RWPE2 (cell line): ENCODE measurements at places on chromosomes 11 and 22.

- H3K4me1 ChIP-seq, result peaks cover 11% of the 10 kb centered on the region
- H3K27ac ChIP-seq, result no peak overlapping the region
- DNase-seq, result no peak
- no peak overlapping the region for H3K4me3 ChIP-seq
- no peaks in the 10 kb centered on the region for H3K27me3 ChIP-seq
- no peaks in the 10 kb centered on the region for H3K36me3 ChIP-seq
These were observed 350.4 kb downstream of the DDX10 start for GRCh38 chr11:109015283-109015682.

DNA sequence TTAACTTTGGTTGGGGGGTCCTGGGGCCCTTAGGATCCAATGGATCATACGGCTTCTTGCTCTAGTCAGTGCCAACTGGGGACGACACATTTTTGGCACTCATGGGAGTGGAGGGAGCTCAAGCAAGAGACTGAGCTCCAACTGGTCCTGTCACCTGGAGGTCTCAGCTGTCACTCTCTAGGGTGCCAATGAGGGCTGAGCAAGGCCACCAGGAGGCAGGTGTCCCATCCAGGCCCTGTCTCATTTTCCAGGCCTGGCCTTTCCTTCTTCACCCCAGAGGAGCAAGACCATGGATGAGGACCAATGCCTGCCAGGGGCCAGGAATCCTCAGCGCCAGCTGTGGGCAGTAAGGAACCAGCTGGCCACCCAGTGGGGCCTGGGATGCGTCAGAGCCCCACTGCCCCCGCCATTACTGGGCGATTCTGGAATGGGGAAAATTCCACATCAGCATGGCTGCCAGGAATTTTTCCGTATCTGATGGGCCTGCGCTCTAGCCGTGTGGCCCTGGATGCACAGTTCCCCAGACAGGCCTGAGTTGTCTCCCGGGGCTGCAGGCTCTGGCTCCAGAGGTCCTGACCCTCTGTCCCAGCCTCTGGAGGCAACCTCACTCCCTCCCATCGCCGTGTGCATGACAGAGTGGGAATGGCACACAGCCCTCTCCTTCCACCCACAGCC lies 669 bp upstream of the GAL3ST1 start:
- H3K4me3 ChIP-seq, result no peak overlapping the region
- no peaks in the 10 kb centered on the region for H3K27me3 ChIP-seq

GRCh38 chr11:115365907-115366306 lies 138.3 kb downstream of the CADM1 start:
- no peak overlapping the region for H3K4me3 ChIP-seq
- DNase-seq, result no peak
- H3K4me1 ChIP-seq, result no peaks in the 10 kb centered on the region
- no peak overlapping the region for H3K27ac ChIP-seq
- no peaks in the 10 kb centered on the region for H3K27me3 ChIP-seq

GRCh38 chr11:113457784-113458183 lies 17.4 kb downstream of the DRD2 start:
- no peaks in the 10 kb centered on the region for H3K36me3 ChIP-seq
- H3K4me3 ChIP-seq, result no peak overlapping the region
- no peaks in the 10 kb centered on the region for H3K4me1 ChIP-seq
- no peaks in the 10 kb centered on the region for H3K27me3 ChIP-seq
- no peak overlapping the region for H3K27ac ChIP-seq
- DNase-seq, result no peak

GRCh38 chr11:61927501-61927900 lies 10.1 kb upstream of the RAB3IL1 start:
- no peaks in the 10 kb centered on the region for H3K4me1 ChIP-seq
- DNase-seq, result no peak
- H3K4me3 ChIP-seq, result no peak overlapping the region
- no peaks in the 10 kb centered on the region for H3K36me3 ChIP-seq
- H3K27ac ChIP-seq, result no peak overlapping the region

GRCh38 chr11:110327508-110327907 lies 31.1 kb upstream of the RDX start:
- no peak for DNase-seq
- H3K4me3 ChIP-seq, result no peak overlapping the region
- H3K27me3 ChIP-seq, result no peaks in the 10 kb centered on the region
- no peaks in the 10 kb centered on the region for H3K36me3 ChIP-seq
- H3K27ac ChIP-seq, result no peak overlapping the region
- H3K4me1 ChIP-seq, result no peaks in the 10 kb centered on the region

DNA sequence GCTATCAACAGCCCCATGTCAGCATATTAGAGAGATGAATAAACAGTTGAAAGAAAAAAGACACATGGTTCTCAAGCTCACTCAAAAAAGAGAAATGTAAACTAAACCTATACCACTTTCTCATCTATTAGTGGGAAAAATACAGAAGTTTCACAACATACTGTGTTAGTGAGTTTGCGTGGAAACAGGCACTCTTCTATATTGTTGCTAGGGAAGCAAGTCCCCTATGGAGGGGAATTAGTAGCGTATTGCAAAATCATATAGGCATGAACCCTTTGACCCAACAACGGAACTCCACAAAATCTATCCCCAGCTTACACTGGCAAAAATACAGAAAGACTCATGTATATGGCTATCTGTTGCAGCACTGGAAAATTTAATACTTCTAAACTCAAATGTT lies 14.2 kb upstream of the RFPL2 start:
- H3K4me1 ChIP-seq, result no peaks in the 10 kb centered on the region
- no peak for DNase-seq
- no peak overlapping the region for H3K4me3 ChIP-seq
- H3K36me3 ChIP-seq, result peaks cover 15% of the 10 kb centered on the region; the same call in 1 of the 2 replicates
- no peak overlapping the region for H3K27ac ChIP-seq

DNA sequence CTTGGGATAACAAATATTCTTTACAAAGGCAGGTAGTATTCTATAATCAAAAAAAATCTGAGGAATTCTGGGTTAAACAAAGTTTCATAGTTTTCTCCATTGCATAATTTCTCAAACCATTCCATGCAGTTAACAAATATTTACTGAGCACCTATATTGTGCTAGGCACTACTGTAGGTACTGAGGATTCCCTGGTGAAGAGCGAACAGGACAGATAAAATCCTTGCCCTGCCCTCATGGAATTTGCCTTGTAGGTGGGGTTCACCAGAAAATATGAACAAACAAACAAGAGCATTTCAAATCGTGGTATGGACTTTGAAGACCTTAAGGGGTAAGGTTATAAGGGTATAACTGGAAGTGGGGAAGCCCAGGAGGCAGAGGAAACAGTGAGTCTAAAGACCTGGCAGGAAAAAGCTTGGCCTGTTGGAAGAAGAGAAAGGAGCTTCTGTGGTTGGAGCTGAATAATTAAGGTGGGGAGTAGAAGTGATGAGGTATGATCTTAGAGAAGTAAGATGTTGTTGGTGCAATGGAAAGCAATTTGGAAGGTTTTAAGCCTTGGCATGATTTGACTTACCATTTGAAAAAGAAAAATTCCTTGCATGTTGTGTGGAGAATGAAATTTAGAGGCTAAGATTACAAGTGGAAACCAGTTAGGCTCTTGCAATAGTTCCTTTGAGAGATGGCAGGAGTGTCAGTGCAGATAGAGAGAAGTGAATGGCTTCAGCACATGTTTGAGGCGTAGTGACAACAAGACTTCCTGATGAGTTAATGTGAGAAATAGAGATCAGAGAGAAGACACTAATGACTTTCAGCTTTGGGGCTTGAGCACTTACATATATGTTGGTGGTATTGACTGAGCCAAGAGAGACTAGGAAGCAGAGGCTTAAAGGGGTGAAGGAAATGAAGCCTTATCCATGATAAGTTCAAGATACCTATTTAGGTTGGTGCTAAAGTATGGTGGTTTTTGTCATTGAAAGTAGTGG lies 55.7 kb upstream of the PICALM start:
- H3K4me3 ChIP-seq, result no peak overlapping the region
- H3K4me1 ChIP-seq, result no peaks in the 10 kb centered on the region
- H3K36me3 ChIP-seq, result no peaks in the 10 kb centered on the region
- no peaks in the 10 kb centered on the region for H3K27me3 ChIP-seq
- no peak for DNase-seq

GRCh38 chr22:42920101-42920820 lies 63.2 kb upstream of the ARFGAP3 start:
- H3K4me1 ChIP-seq, result peaks cover 41% of the 10 kb centered on the region
- DNase-seq, result no peak
- H3K36me3 ChIP-seq, result no peaks in the 10 kb centered on the region
- H3K27ac ChIP-seq, result peak overlapping the region; percentile 70
- H3K27me3 ChIP-seq, result no peaks in the 10 kb centered on the region
- no peak overlapping the region for H3K4me3 ChIP-seq

DNA sequence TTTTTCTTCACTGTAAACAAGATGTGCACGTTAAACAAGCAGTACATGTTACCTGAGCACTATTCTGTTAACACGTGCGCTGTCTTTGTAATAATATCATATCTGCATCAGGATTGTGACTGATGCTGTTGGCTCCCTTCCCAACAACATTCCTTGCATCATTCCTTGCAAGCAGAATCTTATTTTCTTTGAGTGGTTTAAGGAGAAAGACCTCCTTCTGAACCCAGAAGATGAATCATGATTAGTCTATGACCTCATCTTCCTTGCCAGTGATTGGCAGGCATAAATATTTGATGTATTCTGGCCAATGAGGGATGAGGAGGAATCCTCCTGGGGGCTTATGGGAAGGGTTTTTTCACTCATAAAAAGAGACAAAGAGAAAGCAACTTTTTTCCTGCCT lies 46.2 kb downstream of the C11orf71 start:
- peak; percentile 73 for DNase-seq
- no peak overlapping the region for H3K4me3 ChIP-seq
- peak overlapping the region; percentile 5 for H3K27ac ChIP-seq
- H3K36me3 ChIP-seq, result no peaks in the 10 kb centered on the region

DNA sequence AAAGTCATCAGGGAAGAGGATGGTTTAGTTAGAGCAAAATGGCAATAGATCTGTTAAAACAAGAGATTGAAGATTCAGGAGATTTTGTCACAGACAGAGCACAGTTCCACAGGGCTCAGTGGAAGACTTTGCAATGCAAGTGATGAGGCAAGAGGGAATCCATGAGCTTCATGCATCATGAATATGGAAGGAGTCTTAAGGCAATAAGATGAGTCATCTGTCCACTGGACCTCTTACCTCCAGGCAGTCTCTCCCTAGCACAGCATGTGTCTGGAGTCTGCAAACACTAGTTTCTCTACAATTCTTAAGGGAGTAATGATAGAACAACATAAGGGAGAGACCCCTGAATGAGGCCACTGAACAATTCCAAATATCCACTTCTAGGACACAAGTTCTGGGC lies 245.7 kb downstream of the NXPE2 start:
- H3K4me1 ChIP-seq, result no peaks in the 10 kb centered on the region
- no peaks in the 10 kb centered on the region for H3K36me3 ChIP-seq
- no peak for DNase-seq
- no peak overlapping the region for H3K4me3 ChIP-seq
- H3K27me3 ChIP-seq, result no peaks in the 10 kb centered on the region

GRCh38 chr11:5004424-5005274 lies 10.0 kb downstream of the OR51L1 start:
- H3K27me3 ChIP-seq, result no peaks in the 10 kb centered on the region
- no peaks in the 10 kb centered on the region for H3K36me3 ChIP-seq
- no peaks in the 10 kb centered on the region for H3K4me1 ChIP-seq
- DNase-seq, result no peak

GRCh38 chr11:86743223-86744118 lies 56.9 kb upstream of the PRSS23 start:
- no peaks in the 10 kb centered on the region for H3K36me3 ChIP-seq
- H3K27me3 ChIP-seq, result no peaks in the 10 kb centered on the region
- H3K4me1 ChIP-seq, result peaks cover 45% of the 10 kb centered on the region
- DNase-seq, result peak; percentile 87

DNA sequence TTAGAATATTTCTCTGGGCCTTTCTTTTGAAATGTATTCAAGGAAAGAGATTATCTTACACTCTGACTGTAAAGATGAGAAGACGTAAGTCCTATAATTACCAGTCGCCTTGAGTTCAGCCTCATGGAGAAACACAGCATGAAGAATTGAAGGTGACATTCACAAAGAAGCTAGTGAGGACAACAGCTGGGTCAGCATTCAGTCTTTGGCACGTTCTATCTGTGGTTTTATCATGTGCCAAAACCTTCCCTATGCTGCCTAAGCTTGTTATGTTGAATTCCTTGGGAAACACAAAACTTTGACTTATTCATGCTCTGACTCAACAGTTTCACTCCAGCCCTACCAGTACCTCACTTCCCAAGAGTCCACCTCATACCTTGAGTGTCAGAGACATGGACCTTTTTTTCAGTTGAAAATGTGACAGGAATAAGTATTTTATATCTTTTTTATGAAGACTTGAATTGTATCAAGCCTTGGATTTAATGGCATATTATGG lies 198.8 kb upstream of the KIRREL3 start:
- no peak overlapping the region for H3K27ac ChIP-seq
- no peak overlapping the region for H3K4me3 ChIP-seq
- no peak for DNase-seq
- no peaks in the 10 kb centered on the region for H3K36me3 ChIP-seq
- H3K4me1 ChIP-seq, result no peaks in the 10 kb centered on the region

- no peak for DNase-seq
- H3K4me1 ChIP-seq, result no peaks in the 10 kb centered on the region
- H3K36me3 ChIP-seq, result no peaks in the 10 kb centered on the region
- no peak overlapping the region for H3K4me3 ChIP-seq
- H3K27me3 ChIP-seq, result peaks cover 3% of the 10 kb centered on the region
- no peak overlapping the region for H3K27ac ChIP-seq
These were observed 473.8 kb downstream of the OPCML start for GRCh38 chr11:133058501-133058900.

DNA sequence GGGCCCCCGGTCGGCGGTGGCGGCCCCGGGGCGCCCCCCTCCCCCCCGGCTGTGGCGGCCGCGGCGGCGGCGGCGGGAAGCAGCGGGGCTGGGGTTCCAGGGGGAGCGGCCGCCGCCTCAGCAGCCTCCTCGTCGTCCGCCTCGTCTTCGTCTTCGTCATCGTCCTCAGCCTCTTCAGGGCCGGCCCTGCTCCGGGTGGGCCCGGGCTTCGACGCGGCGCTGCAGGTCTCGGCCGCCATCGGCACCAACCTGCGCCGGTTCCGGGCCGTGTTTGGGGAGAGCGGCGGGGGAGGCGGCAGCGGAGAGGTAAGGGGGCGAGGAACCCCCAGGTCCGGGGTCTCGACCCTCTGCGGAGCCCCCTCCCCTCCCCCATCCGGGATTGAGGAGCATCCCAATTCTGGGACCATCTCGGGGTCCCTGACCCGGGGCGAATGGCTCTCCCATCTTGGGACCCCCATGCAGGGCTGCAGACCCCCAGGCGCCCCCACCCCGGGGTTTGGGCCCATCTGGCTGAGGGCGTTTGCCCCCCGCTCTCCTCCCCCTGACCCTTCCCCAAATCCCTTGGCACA lies 431 bp downstream of the KMT2A start:
- H3K36me3 ChIP-seq, result peaks cover 13% of the 10 kb centered on the region
- H3K27me3 ChIP-seq, result no peaks in the 10 kb centered on the region

- DNase-seq, result no peak
- H3K27ac ChIP-seq, result no peak overlapping the region
- H3K27me3 ChIP-seq, result no peaks in the 10 kb centered on the region
- no peaks in the 10 kb centered on the region for H3K4me1 ChIP-seq
- no peaks in the 10 kb centered on the region for H3K36me3 ChIP-seq
- H3K4me3 ChIP-seq, result no peak overlapping the region
These were observed 549.3 kb downstream of the BRD1 start for GRCh38 chr22:49278340-49278739.

- no peak for DNase-seq
- H3K27ac ChIP-seq, result no peak overlapping the region
- no peaks in the 10 kb centered on the region for H3K36me3 ChIP-seq
These were observed 22.2 kb downstream of the CASP5 start for GRCh38 chr11:105000797-105001196.
